ENCODE measurements at places on chromosomes 16 and 17.

GRCh38 chr17:45852535-45853297, 8.0 kb downstream of the SPPL2C start:
- DNase-seq, result peak; percentile 21

DNA sequence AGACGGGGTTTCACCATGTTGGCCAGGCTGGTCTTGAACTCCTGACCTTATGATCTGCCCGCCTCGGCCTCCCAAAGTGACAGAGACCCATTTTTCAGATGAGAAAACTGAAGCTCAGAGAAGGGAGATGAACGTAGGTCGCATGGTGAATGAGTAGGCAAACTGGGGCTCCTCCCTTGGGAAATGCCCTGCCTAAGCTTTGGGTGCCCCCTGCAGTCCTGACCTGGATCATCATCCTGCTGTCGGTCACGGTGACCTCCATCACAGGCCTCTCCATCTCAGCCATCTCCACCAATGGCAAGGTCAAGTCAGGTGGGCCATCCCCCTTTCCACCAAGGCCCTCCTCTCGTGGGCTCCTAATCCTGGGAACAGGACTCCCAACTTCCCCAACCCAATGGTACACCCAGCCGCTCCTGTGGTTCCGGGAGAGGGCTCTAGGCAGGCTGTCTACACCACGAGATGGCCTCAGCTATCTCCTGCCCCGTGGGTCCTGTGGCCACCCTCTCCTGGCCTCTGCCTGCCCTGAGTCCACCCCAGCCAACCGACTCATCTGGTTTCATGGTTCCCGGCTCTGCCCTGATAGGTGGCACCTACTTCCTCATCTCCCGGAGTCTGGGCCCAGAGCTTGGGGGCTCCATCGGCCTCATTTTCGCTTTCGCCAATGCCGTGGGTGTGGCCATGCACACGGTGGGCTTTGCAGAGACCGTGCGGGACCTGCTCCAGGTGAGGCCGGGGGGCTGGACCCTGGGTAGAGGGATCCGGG, 4.7 kb downstream of the SLC12A3 start:
- DNase-seq, result no peak

- no peak for DNase-seq
Observed at GRCh38 chr17:75906143-75906884, 1.6 kb upstream of the MRPL38 start.

- no peak for DNase-seq
Observed at GRCh38 chr16:89564476-89565255, 4.2 kb downstream of the RPL13 start.

DNA sequence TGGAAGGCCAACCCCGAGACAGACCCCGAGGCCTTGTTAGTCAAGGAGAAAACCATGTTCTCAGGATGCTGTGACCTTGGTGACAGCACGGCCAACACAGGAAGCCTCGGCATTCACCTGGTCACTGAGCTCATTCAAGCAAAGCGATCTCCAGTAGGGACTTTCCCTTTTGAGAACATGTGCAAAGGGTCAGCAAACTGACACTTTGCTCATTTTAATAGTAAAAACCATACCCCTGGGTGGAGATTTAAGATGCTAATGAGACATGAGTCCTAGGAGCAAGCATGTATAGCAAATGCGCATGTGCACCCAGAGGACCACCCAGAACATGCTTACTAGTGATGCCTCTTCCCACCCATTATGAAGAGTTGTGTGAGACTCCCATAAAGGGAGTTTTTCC, 5.7 kb upstream of the SULT1A2 start:
- no peak for DNase-seq

- no peak for DNase-seq
Observed at GRCh38 chr17:77528516-77529327, 388.0 kb downstream of the SEC14L1 start.

DNA sequence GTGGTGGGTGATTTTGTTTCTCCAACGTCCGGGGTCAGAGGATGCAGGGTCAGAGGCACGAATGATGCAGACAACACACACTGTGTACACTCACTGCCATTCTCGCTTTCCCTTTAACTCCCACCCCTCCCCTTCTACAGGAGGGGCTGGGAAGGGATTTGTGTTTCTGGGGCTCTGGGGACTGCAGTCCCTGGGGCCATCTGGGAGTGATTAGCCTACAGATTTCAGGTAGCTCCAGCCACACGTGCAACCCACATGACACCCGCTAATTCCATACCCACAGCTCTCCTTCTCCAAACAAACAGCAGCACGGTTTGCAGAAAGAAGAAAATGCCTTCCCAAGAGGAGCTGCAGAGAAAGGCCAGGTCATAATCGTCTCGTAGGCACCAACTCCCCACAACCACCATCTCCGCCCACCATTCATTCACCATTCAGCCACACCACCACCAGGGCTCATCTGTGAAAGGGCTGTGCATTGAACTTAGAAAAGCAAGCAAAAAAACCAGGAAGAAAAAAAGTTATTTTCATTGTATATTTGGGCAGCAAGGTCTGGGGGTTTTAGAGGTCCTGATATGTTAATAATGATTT, 9.4 kb upstream of the SOX9 start:
- no peak for DNase-seq

DNA sequence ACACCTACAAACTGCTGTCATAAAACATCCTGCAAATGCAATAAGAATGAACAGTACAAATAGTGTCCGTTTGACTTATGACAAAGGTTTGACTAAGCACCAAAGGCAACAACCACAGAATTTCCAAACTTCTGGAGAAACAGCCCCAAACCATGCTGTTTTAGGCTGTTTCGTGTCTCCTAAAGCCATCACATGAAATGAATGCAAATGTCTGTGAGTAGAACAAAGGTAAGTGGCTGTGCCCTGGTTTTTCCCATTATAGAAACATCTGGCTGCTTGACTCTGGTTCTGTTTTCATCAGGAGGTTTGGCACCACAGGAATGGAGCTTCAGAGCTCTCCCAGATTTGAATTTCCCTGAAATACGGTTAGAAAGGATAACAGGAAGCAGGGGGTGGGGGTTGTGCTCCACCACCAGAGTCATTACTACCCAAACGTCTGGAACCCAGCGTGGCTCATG, 4.6 kb upstream of the EMP2 start:
- no peak for DNase-seq

GRCh38 chr17:29178750-29179231, 1.4 kb downstream of the MYO18A start:
- DNase-seq, result no peak

- no peak for DNase-seq
Observed at GRCh38 chr17:17824119-17824782, 12.5 kb downstream of the SREBF1 start.

DNA sequence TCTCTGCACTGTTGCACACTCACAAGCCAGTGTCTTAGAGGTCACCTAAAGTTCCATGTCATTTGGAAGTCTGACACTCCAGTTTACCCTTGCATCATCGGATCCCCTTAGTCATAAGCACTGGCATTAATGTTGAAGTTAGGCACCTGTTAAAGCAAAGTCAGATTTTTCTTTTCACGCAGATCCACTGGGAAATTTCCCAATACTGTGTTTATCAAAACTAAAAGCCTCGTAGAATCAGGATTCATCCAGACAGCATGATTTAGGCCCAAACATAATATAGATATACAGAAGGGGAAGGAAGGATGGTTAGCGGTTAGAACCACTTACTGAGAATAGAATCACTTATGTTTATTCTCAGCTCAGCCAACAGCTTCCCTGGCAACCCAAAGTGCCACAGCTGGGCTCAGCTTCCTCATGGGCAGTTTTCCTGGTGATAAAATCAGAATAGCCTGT, 30.1 kb upstream of the HAPSTR1 start:
- no peak for DNase-seq

DNA sequence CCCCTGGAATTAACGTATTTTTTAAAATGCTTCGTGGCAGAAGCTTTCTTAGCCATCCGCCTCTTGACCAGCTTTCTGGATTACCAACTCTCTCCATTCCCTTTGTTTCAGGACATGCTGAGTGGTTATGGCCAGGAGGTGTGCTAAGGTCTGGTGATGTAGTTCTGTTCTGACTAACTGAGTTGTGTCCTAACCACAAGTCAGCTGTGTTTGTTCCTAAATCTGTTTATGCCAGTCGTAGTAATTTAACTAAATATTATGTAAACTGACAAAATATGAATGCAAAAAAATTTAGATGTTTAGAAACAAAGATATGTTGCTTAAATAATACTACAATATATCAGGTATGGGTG, 61.6 kb downstream of the MRTFB start:
- DNase-seq, result no peak

DNA sequence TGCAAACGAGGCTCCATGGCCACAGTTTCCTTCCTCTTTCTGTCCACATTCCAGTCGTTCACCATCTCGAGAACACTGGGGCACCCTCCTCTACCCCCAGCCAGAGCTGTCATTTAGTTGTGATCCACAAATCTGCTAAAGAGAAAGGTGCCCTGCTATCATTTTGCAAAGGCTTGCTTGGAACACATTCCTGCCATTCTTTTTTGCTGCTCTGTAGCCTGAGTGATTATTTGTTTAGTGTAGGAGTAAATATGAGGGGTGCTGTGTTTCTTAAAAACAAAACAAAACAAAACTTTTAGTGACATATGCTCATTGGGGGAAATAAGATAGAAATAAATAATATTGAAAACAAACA, 166.7 kb downstream of the PRKCA start:
- DNase-seq, result no peak

DNA sequence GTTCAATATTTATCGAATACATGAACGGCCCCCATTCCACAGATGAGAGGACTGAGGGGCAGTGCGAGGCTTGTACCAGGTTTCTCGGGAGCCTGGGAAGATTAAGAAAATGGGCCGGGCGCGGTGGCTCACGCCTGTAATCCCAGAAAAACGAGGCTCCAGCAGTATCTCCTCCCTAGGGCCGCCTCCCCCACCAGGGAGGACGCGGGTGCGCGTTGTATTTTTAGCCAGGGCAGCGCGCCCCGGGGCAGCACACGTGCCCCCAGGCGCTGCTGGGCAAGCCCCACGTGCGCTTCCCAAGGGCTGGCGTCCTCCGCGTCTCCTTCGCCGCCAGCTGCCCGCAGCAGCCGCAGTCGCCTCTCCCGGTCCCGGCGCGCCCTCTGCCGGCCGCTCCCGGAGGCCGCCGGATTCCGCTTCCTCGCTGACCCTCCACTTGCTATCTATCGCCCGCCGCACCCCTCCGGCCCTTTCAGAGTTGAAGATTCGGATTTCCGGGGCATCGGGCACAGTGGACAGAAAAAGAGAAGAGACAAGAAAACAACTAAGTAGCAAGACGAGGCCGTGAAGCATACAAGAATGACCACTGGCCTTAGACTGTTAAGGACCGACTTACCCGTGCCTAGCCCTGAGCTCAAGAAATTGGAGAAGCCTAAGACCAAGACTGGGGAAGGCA, 1.9 kb upstream of the YBX2 start:
- DNase-seq, result peak; percentile 57

GRCh38 chr17:39867880-39868553, at the start of gene ZPBP2:
Gene ZPBP2 (plus strand): TSS chr17:39868202. CDS start chr17:39868355, 153 bp downstream.
- peak; percentile 64 for DNase-seq

GRCh38 chr16:79612207-79612606, 11.7 kb upstream of the MAF start:
- DNase-seq, result no peak
